PC-3 (cell line): ENCODE measurements at places on chromosomes 6 and 20.
A peak's percentile ranks its signal among the peaks of the same experiment; 100 is the strongest.

DNA sequence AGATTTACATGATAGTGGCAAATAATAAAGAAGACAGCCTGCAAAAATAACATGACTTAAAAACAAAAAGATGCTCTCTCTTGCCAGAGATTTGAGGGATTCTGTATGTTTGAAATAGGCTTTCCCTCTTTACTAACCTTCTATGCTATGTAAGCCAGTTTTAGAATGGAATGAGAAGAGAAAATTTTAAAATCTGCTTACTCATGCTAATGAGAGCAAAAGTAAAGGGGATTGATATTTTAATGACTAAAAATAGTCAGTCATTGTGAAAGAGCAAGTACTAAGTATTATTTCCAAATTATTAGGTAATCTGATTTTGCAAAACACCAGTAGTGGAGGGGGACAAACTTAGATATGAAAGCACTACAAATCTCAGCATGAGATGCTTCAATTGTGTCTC is 563.3 kb upstream of the ADGRB3 start:
- DNase-seq, result no peak

DNA sequence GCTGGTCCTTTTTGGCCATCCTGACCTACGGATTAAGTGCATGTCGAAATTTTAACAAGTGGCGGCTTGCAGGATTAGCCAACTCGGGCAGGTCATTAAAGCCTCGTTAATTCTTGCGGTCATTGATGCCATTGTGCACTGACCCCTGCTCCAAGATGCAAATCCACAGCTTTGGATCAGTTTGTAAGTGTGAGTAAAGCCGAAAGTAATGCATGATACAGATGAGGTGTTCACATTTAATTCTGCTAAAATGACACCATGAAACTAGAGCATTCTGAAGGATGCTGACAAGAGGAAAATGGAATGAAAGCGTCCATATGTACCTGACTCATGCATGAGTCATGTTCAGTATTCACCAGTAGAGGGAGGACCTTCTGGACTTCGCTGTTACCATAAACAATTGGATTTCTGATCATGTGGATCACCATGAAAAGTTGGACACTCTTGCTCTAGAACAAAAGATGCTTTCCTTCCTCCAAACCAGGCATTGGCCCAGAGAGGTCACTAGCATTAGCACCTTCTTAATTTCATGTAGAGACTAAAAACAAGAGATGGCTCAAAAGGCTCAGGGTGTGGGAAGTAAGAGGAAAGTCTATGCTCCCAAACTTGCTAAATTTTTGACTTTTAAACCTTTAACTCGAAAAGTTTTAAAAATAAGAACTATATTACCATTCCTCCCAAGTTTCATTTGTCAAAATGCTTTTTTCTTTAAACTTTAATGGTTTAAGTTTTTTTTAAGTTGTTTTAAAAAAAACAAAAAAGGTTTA is 48.0 kb downstream of the MUC22 start:
- peak; percentile 97 for DNase-seq

GRCh38 chr6:144098993-144099392 is 3.6 kb upstream of the SF3B5 start:
- no peak for DNase-seq

DNA sequence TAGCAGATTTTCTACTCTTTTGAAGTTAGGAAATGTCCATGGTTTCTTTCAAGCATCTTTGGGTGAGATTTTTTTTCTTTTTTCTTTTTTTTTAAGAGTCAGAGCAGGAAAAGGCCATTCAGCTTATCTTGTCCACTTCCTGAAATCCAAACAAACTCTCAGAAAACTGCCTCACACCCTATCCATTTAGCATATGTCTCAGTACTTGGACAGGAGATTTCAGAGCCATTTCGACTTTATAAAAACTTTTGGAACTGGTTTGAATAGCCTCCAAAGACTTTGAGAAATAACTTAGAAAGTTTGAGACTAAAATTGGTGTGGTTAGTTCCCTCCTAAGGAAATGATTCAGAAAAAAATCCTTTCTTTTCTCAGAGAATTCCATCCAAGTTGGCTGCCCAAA is 125.1 kb downstream of the MYLK4 start:
- no peak for DNase-seq

GRCh38 chr6:133380047-133380446 is 138.9 kb downstream of the EYA4 start:
- DNase-seq, result no peak
